Karpas-422 (cell line): ENCODE measurements at places on chromosomes 2 and 18. TPM values are rescaled to one million over a fixed set of nuclear protein-coding genes. Genes with fewer than 3 reads are reported as not detected.
A peak's percentile ranks its signal among the peaks of the same experiment; 100 is the strongest.

The GPR17 gene
- total RNA-seq: not detected in 2 replicates

The RFX8 gene
- not detected in 2 replicates for total RNA-seq

The C1GALT1C1L gene
- total RNA-seq: not detected in 2 replicates

The MTERF4 gene
- 45.1 and 49.5 TPM in 2 replicates for total RNA-seq

GRCh38 chr18:31776093-31776492 is 15.4 kb upstream of the SLC25A52 start:
- no peaks in the 10 kb centered on the region for H3K4me1 ChIP-seq
- H3K27me3 ChIP-seq: peaks cover 2% of the 10 kb centered on the region; the same call in 1 of the 2 replicates
- H3K4me3 ChIP-seq: no peak overlapping the region
- DNase-seq: no peak
- H3K27ac ChIP-seq: no peak overlapping the region

- H3K27ac ChIP-seq: no peak overlapping the region
- H3K4me3 ChIP-seq: no peak overlapping the region
- H3K4me1 ChIP-seq: peaks cover 71% of the 10 kb centered on the region
- H3K27me3 ChIP-seq: no peaks in the 10 kb centered on the region
Measured at GRCh38 chr2:113857464-113857863, 32.4 kb upstream of the ACTR3 start.

DNA sequence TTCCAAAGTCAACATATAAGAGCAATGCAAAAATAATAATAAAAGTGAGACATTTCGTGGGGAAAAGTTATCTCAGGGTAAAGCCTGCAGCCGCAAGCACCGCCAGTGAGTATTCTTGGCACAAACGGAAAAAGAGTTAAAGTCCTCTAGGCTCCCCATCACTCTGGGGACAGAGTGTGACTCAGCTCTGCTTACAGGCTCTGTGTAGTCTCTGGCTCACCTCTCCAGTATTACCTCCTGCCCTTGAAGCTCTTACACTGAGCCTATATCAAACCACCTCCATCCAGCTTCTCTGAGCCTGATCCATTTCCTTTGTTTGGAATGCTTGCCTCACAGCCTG is 55.5 kb downstream of the MTHFD2 start:
- DNase-seq: no peak
- no peak overlapping the region for H3K27ac ChIP-seq
- no peak overlapping the region for H3K4me3 ChIP-seq
- no peaks in the 10 kb centered on the region for H3K36me3 ChIP-seq
- H3K4me1 ChIP-seq: peaks cover 7% of the 10 kb centered on the region

DNA sequence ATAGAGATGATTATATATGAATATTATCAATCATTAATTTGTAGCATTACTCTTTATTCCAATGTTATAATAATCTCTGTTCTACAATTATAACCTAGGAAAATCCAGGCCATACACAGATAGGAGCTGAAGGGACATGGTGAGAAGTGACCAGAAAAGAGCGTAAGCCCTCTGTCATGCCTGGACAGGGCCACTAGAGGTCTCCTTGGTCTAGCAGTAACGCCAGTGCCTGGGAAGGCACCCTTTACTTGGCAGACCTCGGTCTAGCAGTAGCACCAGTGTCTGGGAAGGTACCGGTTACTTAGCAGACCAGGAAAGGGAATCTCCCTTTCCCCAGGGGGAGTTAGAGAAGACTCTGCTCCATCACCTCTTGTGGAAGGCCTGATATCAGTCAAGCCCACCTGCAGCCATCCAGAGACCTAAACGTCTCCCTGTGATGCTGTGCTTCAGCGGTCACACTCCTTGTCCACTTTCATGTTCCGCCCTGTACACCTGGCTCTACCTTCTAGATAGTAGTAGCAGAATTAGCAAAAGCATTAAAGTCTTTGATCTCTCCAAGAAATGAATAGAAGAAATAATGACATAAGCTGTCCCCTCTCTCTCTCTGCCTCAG is 447.5 kb upstream of the FSIP2 start:
- no peak overlapping the region for H3K4me3 ChIP-seq
- no peaks in the 10 kb centered on the region for H3K4me1 ChIP-seq
- H3K27ac ChIP-seq: no peak overlapping the region
- DNase-seq: peak; percentile 81
- no peaks in the 10 kb centered on the region for H3K36me3 ChIP-seq

DNA sequence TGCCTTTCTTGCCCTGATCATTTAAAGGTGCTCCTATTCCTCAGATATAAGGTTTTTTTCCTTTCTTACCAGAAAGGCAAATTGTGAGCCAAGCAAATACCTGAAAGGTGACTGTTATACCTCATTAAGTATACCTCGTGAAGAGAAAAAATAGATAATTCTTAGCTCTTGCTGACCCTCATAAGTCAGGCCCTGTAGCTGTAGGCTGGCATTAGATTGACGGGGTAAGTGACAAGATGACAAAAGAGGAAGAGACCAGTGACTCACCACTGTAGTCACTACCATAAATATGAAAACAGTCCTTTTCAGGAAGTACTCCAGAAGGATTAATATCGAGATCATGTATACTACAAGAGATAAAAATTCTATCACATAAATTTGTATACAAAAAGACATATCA is 104.6 kb downstream of the PTPN4 start:
- H3K4me3 ChIP-seq: no peak overlapping the region
- H3K36me3 ChIP-seq: no peaks in the 10 kb centered on the region
- DNase-seq: peak; percentile 67
- H3K4me1 ChIP-seq: peaks cover 41% of the 10 kb centered on the region
- H3K27ac ChIP-seq: peak overlapping the region; percentile 88

DNA sequence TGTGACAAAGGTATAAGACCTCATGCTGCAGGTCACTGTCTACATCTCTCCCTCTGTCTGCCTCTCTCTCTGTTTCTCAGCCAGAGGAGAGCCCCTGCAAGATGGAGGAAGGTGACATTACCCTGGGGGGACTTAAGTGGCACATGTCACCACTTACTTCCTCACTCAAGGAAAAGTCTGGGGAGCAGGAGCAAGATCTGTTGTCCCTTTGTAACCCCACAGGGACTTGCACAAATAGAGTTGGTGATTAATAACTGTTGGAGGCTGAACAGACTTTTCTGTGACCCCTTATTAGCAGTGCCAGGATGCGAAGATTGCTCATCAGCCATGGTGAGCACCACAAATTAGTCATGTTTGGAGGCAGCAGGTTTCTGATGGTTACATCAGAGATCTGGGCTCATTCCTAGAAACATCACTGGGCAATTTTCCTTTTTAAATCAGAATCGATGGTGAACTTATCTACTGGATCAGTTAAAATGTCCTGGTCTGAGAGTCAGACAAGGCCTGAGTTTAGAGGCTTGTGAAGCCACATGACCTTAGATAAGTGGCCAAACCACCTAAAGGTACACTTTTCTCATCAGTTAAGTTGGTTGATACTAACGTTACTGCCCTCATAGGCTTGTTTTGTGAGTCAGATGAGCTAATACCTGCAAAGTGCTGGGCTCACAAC is 81.2 kb upstream of the LTBP1 start:
- H3K4me3 ChIP-seq: no peak overlapping the region
- no peak for DNase-seq
- H3K4me1 ChIP-seq: no peaks in the 10 kb centered on the region
- H3K36me3 ChIP-seq: no peaks in the 10 kb centered on the region

DNA sequence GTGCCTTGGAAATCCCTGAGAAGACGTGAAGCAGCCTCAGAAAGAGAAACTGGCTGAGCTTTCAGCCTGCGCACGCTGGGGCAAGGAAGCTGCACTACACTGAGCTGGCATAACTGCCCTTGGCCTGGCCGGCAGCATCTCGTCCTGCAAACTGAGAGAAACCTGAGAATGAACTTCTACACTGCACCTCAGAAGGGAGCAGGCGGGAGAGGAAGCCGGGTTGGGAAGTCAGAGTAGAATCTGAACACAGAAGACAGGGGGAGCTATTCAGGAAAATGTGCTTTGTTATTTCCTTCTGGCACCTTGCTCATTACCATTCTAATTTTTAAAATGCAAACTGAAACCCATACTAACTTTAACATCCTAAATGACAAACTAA is 70.9 kb downstream of the ZEB2 start:
- H3K4me1 ChIP-seq: peaks cover 33% of the 10 kb centered on the region
- peak; percentile 50 for DNase-seq
- no peak overlapping the region for H3K27ac ChIP-seq
- H3K4me3 ChIP-seq: peak overlapping the region; percentile 56

DNA sequence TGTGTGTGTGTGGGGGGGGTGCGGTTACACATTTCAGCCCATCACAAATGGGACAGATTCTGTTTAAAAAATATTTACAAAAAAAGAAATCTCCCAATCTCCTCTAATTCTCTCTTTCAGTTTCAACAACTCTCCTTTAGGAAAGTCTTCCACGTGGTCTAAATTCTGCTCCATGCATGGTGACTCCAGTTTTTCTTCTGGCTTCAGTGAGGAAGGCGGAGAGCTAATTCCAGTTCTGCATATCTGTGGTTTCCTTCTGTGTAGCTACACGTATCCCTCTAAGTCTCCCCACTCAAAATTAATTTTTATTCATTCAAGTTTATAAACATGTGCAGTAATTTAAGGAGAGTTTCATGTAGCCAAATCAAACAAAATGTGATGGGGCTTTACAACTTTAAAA is 111.6 kb downstream of the SLC4A3 start:
- DNase-seq: no peak

- no peak for DNase-seq
- no peak overlapping the region for H3K4me3 ChIP-seq
- no peaks in the 10 kb centered on the region for H3K36me3 ChIP-seq
- no peaks in the 10 kb centered on the region for H3K4me1 ChIP-seq
- no peaks in the 10 kb centered on the region for H3K27me3 ChIP-seq
Measured at GRCh38 chr2:238971318-238972145, 123.6 kb downstream of the TWIST2 start.

DNA sequence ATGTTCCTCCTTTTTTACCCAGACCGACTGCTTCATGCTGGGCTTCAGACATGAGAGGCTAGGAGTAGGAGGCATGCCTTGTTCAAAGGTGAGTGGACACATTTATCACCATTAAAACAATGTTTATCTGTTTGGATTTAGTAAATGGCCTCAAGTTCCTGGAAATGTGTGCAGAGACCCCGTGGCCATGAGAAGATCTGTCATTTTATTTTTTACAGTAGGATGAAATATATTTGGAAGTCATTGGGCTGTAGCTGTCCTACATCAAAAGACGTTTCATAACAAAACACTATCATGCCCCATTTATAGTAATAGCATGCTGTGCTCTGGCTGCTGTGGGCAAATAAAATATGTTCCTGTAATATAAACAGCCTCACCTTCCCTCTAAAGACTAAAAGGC is 403.9 kb upstream of the TNP1 start:
- H3K27me3 ChIP-seq: peaks cover 9% of the 10 kb centered on the region; the same call in 1 of the 2 replicates
- H3K4me1 ChIP-seq: no peaks in the 10 kb centered on the region
- H3K36me3 ChIP-seq: no peaks in the 10 kb centered on the region
- H3K27ac ChIP-seq: no peak overlapping the region
- DNase-seq: no peak

GRCh38 chr18:10215446-10215845 is 239.0 kb upstream of the APCDD1 start:
- H3K4me1 ChIP-seq: peaks cover 9% of the 10 kb centered on the region
- H3K4me3 ChIP-seq: no peak overlapping the region
- H3K27ac ChIP-seq: no peak overlapping the region

DNA sequence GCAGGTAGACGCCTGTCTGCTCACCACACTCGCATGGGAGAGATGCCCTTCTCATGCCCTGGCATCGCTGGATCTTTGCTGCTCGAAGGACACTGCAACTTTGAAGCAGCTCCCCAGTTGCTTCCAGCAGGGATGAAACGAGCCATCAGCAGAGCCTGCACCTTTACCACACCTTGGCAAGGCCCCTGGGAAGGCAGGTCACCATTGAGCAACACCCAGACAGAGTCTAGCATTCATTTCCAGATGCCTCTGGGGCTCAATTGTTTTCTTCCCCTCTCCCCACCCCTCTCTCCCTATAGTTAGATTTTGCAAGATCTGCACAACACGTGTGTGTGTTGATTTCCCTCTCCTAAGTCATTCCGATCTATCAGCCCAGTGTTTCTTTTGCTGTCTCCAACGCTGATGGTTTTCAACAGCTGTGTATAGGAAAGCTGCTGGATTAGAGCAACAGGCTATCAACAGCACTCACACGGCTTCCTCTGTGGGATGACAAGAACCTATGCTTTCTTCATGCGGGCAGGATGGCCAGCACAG is 25.6 kb upstream of the INHBB start:
- no peak overlapping the region for H3K27ac ChIP-seq
- no peak overlapping the region for H3K4me3 ChIP-seq
- DNase-seq: no peak
- H3K27me3 ChIP-seq: no peaks in the 10 kb centered on the region
- H3K36me3 ChIP-seq: no peaks in the 10 kb centered on the region

GRCh38 chr18:57134618-57135135 is 12.2 kb upstream of the BOD1L2 start:
- no peak overlapping the region for H3K4me3 ChIP-seq
- DNase-seq: no peak
- no peak overlapping the region for H3K27ac ChIP-seq
- no peaks in the 10 kb centered on the region for H3K27me3 ChIP-seq

- H3K27ac ChIP-seq: no peak overlapping the region
- no peak for DNase-seq
- no peaks in the 10 kb centered on the region for H3K27me3 ChIP-seq
- H3K4me1 ChIP-seq: no peaks in the 10 kb centered on the region
- no peaks in the 10 kb centered on the region for H3K36me3 ChIP-seq
Measured at GRCh38 chr2:17413036-17413435, 105.2 kb downstream of the RAD51AP2 start.

DNA sequence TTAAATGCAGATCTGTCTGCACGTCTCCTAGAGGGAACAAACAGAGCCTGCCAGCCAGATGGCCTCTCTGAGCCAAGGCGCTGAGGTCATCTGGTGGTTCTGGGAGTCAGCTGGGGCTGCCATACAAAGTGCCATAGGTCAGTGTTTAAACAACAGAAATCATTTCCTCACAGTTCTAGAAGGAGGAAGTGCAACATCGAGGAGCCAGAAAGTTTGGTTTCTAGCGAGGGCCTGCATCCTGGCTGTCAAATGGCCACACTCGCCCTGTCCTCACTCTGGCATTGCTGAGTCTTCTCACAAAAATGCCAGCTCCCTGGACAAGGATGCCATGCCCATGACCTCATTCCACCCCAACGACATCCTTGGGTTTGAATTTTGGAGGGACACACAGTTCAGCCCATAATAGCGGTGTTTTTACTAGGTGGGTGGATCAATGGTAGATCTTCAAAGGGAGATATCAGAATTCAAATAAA is 59.6 kb downstream of the MYT1L start:
- no peaks in the 10 kb centered on the region for H3K36me3 ChIP-seq
- H3K4me1 ChIP-seq: no peaks in the 10 kb centered on the region
- no peak overlapping the region for H3K27ac ChIP-seq
- no peak overlapping the region for H3K4me3 ChIP-seq

DNA sequence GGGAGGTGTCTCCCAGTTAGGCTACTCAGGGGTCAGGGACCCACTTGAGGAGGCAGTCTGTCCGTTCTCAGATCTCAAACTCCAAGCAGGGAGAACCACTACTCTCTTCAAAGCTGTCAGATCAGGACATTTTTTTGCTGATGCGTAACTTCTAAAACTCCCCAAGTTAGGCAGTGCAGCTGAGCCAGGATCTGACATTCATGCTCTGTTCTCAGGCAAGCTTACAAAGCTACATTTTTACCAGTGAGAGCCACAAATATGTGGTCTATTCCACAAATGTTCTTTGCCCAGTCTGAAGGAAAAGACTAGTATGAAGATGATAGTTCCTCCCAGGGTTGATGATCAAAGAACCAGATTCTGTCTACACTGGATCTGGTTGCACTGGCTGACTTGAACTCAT is 184.1 kb downstream of the MTCL1 start:
- H3K36me3 ChIP-seq: no peaks in the 10 kb centered on the region
- no peaks in the 10 kb centered on the region for H3K4me1 ChIP-seq
- H3K27ac ChIP-seq: no peak overlapping the region
- no peak overlapping the region for H3K4me3 ChIP-seq

GRCh38 chr2:114076961-114077360 is 187.1 kb downstream of the ACTR3 start:
- H3K4me1 ChIP-seq: no peaks in the 10 kb centered on the region
- no peaks in the 10 kb centered on the region for H3K27me3 ChIP-seq
- no peak overlapping the region for H3K4me3 ChIP-seq
- H3K36me3 ChIP-seq: no peaks in the 10 kb centered on the region
- DNase-seq: no peak
- H3K27ac ChIP-seq: no peak overlapping the region
